Stimulated activated CD4-positive, alpha-beta T cell treated with anti-CD3 and anti-CD28 coated beads, Interleukin-4, amount 100 ng/mL, for 1 hour (primary cell): ENCODE measurements at places on chromosomes 12 and 14.
A peak's percentile ranks its signal among the peaks of the same experiment; 100 is the strongest.

DNA sequence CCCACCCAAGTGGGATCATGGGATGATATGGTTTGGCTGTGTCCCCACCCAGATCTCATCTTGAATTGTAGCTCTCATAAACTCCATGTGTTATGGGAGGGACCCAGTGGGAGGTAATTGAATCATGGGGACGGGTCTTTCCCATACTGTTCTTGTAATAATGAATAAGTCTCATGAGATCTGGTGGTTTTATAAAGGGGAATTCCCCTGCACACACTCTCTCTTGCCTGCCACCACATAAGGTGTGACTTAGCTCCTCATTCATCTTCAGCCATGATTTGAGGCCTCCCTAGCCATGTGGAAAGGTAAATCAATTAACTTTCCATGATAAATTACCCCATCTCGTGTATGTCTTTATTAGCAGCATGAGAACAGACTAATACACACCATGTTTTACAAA lies 109.2 kb downstream of the IGF1 start:
- no peak for DNase-seq

DNA sequence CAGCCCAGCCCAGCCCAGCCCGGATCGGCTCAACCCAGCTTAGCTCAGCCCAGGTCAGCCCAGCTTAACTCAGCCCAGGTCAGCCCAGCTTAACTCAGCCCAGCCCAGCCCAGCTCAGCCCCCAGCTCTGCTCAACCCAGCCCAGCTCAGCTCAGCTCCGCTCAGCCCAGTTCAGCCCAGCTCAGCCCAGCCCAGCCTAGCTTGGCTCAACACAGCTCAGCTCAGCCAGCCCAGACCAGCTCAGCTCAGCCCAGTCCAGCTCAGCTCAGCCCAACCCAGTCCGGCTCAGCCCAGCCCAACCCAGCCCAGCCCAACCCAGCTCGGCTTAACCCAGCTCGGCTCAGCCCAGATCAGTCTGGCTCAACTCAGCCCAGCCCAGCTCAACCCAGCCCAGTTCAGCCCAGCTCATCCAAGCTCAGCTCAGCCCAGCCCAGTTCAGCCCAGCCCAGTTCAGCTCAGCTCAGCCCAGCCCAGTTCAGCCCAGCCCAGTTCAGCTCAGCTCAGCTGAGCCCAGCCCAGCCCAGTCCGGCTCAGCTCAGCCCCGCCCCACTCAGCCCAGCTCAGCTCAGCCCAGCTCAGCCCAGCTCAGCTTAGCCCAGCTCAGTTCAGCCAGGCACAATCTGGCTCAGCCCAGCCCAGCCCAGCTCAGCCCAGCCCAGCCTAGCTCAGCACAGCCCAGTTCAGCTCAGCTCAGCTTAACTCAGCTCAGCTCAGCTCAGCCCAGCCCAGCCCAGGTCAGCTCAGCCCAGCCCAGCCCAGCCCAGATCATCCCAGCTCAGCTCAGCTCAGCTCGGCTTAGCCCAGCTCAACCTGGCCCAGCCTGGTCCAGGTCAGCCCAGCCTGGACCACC lies 331.7 kb downstream of the TMEM121 start:
- DNase-seq, result no peak

GRCh38 chr12:110182281-110182680 lies 58.1 kb downstream of the IFT81 start:
- DNase-seq, result no peak

DNA sequence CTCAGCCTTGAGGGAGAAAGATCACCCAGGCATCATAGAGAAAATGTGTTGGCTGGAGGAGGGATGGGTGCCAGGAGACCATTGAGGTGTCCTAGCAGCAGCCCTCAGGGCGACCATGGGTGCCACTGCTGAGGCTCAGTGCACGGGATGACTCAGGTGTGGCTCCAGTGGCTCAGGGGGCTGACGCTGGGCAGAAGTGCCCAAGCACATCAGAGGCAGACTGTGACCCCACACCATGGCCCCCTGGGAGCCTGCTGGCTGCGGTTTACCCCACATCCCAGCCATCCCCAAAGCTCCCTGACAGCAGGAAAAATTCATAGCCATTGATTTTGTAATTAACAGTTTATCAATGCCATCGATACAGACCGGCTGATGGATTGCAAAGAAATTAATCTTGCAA lies 120.7 kb downstream of the ESRRB start:
- no peak for DNase-seq

DNA sequence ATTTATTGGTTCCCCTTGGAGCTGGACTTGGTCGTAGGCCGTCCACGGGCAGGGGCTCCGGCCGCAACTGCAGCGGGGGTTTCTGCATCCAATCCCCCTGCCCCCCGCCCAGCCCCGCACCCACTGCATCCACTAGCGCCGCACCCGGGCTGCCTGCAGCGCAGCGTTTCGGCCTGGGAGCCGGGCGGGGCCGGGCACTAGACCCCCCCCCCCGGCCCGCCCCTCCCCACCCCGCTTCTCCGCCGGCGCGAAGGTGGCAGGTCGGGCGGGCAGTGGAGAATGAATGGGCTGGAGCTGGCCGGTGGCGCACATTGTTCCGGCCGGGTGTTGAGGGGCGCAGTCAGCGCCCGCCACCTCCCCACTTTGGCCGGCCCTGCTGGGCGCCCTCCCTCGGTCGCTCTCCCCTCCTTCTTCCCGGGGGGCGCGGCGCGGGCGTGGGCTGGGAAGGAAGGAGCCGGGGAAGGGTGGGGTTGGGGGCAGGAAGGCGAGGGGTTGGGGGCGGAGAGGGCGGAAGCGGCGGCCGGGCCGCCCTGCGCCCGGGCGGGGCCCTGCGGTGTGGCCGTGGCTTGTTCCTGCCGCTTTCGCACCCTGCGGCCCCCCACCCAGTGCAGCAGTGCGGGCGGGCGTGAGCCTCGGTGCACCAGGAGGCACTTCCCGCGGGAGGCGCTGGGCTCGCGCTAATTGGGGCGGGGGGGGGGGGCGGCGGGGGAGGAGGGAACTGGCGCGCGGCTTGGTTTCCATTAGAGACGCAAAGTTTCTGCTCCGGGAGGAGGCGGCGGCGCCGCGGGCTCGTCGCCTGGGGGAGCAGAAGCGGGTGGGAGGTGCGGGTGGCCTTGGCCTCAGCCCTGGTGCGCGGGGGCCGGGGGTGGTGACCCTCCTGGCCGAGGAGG lies 841 bp downstream of the CALM1 start:
- DNase-seq, result peak; percentile 57

DNA sequence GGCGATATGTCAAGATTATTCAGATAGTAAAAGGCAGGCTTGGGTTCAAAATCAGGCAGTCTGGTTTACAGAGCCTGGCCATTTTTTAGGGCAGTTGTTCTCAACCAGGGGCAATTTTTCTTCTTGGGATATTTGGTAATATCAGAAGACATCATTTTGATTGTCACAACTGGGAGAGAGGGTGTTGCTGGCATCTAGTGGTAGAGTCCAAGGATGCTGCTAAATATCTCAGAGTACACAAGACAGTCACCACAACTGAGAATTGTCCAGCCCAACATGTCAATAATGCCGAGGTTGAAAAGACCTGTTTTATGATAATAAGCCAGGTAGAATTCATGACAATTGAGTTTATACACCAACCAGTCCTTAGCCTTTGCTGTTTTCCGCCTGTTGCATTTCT lies 733.9 kb downstream of the NRXN3 start:
- DNase-seq, result no peak

- DNase-seq, result no peak
Measured at GRCh38 chr14:31592631-31593030, 31.4 kb downstream of the NUBPL start.

DNA sequence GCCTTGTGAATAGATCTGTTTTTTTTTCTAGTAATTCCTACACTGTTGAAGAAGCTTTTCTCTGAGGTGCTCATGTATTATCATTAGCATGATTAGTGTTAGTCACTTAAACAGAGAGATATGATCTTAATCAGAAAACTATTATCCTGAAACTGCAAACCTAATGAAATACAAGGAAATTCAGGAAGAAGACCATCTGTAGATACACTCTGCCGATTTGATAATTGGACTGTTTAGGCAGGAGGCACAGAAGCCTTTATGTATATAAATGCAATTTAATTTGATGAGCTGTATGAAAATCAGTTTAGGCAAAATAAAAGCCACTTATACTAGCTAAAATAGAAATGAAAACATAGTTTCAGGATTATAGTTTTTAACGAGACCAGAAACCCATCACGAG lies 23.3 kb downstream of the PDZRN4 start:
- DNase-seq, result no peak

- DNase-seq, result no peak
Measured at GRCh38 chr12:52579468-52580465, 6.1 kb upstream of the KRT74 start.

DNA sequence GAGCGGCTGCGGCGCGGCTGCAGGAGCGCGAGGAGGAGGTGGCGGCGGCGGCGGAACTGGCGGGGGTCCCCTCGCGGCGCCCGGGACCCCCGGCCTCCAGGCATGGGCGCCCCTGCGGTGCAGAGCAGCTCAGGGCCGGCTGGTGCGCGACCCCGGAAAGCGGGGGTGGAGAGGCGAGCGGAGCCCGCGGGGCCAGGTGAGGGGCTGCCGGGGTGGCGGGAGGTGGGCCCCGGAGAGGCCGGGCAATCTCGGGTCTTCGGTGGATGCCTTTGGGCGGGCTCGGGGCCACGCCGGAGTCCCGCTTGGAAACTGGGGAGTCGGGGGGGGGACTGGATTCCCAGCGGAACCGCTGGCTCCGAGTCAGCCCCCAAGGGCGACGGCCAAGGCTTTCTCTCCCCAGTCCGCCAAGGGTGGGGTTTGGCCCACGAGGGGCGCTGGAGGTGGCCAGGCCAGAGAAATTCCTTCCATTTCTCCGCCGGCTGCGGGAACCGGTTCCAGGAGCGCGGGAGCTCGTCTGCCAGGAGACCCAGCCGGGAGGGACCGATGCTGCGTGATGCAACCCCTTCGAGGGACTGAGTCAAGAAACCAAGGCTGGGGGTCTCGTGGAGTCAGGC lies 13.9 kb upstream of the NR4A1 start:
- no peak for DNase-seq

GRCh38 chr12:25320123-25321006 lies 69.6 kb upstream of the KRAS start:
- DNase-seq, result no peak

DNA sequence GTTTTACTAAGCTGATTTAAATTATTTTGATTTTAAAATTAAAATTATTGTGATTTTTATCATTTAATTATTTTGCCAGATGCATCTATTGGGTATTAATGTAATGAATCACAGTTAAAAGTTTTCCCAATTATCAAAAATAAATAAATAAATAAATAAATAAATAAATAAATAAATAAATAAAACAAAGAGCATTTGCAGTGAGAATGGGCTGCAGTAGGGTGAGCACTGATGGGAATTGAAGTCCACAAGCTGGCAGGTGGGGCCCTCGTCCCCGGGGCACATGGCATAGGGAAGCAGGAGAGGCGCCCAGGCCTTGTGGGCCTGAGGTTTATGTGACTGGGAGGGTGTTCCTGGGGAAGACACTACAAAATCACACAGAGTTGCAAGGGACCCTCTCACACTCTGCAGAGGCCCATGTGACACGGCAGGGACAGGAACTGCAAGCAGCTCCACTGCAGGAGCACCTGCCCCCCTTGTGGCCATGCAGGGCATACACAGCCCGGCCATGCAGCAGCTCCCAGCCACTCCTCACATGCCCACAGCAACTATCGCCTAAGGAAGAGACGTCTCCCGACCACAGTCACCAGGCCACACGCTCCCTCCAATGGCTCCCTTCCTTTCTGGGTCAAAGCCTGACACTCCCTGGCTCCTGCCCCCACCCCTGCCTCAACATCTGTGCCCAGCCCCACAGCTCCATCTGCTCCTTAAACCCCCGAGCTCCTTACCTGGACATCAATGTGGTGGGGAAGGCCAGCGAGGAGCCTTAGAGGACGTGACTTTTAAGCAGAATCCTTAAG lies 256.3 kb upstream of the SFSWAP start:
- DNase-seq, result peak; percentile 38

DNA sequence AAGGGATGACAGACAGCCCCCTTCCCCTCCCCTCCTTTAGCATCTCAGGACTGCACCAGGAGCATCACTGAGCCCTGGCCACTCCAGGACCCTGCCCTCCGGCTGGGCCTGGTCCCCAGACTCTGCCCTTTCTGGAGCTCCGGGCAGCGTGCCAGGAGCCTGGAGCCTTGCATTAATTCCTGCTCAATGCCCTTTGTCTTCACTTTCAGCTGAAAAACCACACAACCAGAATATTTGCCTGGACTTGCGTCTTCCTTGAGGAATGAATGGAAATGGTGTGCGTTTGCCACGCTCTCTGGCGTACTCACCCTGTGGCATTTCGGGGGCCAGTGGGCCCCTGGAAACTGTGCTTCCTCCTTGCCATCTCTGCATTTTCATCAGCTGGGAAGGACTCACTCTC lies 8.5 kb upstream of the RFLNA start:
- no peak for DNase-seq

DNA sequence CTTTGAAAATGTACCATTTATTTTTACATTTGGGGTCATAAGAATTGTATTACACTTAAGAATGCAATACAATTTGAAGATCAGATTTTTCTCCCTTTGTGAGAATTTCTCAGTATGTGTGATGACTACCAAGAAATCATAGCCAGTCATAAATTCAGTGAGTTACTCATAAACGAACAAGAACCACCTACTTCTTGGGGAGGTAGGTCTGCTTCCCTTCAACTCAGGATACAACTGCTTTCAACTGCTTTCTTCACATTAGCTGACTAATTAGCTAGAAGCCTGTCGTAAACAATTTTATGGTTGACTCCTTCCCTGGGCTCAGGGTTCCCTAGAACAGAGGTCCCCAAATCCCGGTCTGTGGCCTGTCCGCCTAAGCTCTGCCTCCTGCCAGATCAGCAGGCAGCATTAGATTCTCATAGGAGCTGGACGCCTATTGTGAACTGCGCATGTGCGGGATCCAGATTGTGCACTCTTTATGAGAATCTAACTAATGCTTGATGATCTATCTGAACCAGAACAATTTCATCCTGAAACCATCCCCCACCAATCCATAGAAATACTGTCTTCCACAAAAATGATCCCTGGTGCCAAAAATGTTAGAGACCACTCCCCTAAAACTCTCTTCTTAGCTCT lies 3.7 kb downstream of the ANG start:
- DNase-seq, result no peak

DNA sequence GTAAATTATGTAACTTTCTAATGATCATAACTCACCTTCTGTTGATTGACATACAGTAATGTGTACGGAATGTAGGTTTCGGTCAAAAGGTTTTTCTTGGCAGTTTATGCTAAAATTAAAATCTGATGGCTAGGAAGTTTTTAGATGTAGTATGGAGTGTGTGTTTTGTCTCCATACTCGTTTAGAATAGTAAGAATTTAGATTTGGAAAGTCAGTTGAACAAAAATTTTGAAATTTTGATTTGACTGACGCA lies 859 bp downstream of the PALS1 start:
- no peak for DNase-seq
